ENCODE measurements at places on chromosomes 2 and 18.
A peak's percentile ranks its signal among the peaks of the same experiment; 100 is the strongest.

- no peak for DNase-seq
These were observed 6.7 kb downstream of the PSMD1 start for GRCh38 chr2:231063347-231063746.

- DNase-seq = no peak
These were observed 57.7 kb upstream of the LRP1B start for GRCh38 chr2:142188562-142188961.

DNA sequence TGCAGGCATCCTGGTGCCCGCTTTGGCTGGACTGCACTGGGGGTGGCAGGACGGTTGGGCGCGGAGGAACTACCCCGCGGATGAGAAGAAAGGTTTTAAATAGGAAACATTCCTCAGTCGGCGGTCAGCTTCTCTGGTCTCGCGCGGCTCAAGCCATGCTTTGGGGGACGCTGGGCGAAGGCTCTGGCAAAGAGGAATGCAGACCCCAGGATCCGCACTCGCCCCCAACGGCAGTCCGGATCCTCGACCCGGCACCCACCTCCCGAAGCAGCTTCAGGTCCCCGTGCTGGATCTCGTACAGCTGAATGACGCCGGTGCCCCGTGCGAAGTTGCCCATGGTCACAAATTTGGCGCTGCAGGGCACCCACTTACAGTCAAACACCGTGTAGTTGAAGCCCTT lies 686 bp upstream of the PNO1 start:
- DNase-seq = no peak

- no peak for DNase-seq
These were observed 1074.9 kb downstream of the TDRD15 start for GRCh38 chr2:22198381-22199283.

DNA sequence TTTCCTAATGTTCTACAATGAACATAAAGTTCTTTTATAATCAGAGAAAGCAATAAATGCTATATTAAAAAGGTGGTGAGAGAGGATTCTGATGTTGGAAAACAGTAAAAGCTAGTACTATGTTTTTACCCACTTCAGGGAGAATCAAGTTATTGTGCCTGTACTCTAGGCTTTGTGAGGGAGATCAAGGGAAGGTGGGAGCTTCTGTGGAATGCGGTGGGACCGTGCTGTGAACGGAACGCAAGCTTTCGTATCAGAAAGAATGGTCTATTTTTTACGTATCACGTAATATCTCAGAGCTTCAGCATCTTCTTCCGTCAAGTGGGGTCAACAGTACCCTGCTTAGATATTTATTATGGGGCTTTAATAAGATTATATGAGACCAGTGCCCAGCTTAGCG lies 193.2 kb downstream of the CLIP4 start:
- no peak for DNase-seq

DNA sequence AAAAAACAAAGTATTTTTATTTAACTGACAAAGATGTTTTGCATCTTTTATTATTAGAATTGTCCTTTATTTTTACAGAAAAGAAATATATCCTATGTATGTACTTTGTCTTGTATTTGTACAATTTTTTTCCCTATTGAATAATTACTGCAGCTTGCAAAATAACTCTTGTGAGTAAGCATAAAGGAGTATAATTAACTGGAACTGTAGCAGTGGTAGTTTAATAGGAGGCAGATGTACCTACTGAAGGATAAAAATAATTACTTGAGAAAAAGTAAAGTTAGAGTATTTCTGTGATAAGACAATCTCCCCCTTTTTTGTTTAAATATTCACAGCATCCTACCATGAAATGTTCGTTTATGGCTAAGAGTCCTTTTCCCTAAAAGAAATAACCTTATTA lies 34.7 kb downstream of the EHBP1 start:
- DNase-seq = no peak

DNA sequence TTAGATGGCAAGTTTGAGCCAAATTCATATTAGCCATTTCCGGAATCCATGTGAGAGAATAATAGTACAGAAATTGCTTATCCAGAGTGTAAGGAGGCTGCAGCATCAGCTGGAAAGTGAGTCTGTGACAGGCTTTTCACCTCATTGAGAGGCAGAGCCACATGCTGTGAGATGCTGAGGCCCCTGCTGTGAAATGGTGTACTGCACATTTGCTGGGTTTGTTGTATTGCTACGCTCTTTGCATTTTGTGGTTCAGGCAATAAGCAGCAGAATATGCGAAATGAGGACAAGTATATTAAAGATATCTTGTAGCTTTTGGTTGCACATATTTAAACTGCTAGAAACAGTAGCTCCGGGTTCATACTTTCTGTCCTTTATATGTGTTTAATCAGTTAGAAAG lies 37.0 kb downstream of the NABP1 start:
- DNase-seq = no peak

GRCh38 chr2:67694445-67694844 lies 297.3 kb downstream of the ETAA1 start:
- peak; percentile 15 for DNase-seq

GRCh38 chr18:62937065-62937464 lies 221.7 kb downstream of the PHLPP1 start:
- no peak for DNase-seq

DNA sequence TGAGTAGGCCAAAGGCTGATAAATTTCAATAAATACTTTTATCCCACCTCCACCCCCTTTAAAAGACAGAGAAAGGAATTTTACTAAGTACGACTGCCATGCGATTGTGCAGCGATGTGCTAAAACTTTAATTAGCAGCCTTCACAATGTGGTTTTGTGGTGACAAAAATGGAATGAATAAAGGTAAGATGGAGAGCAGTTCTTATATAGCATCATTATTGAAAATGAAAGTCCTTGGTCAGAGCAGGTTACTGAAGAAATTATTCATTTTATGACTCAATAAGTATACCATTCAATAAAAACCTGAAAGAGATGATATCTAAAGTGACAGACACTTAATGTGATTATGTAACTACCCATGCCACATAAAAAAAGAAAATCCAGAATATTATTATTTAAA lies 33.2 kb upstream of the MTIF2 start:
- no peak for DNase-seq

GRCh38 chr2:69089266-69089665 lies 76.3 kb downstream of the ANTXR1 start:
- DNase-seq = no peak

- no peak for DNase-seq
These were observed 33.3 kb downstream of the CFLAR start for GRCh38 chr2:201149064-201149820.

GRCh38 chr2:109446278-109447131 lies 167.3 kb downstream of the SEPTIN10 start:
- no peak for DNase-seq

- no peak for DNase-seq
These were observed 588.7 kb upstream of the SALL3 start for GRCh38 chr18:78390952-78391348.

DNA sequence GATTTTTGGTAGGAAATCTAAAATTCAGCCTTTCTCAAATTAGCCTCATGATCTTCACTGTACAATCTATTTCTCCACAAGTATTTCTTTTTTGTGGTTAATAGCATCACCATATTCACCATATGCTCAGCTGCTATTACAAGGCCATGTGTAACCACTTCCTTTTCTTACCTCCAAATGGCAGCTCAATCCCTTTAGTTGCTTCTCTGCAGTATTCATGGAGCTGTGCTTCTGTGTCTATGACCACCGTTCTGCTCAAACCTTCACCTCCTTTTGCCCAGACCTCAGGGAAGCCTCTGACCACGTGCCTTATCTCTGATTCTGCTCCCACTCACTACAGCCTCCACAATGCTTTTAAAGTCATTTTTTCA lies 126.7 kb upstream of the TMEM200C start:
- no peak for DNase-seq

GRCh38 chr2:162210385-162210784 lies 32.9 kb downstream of the FAP start:
- no peak for DNase-seq

GRCh38 chr2:227655454-227655853 lies 11.2 kb upstream of the SCYGR5 start:
- DNase-seq = no peak

Data from right hindlimb (tissue), 1 donor.